Kidney epithelial cell (primary cell): ENCODE measurements at places on chromosomes 5 and 9.

DNA sequence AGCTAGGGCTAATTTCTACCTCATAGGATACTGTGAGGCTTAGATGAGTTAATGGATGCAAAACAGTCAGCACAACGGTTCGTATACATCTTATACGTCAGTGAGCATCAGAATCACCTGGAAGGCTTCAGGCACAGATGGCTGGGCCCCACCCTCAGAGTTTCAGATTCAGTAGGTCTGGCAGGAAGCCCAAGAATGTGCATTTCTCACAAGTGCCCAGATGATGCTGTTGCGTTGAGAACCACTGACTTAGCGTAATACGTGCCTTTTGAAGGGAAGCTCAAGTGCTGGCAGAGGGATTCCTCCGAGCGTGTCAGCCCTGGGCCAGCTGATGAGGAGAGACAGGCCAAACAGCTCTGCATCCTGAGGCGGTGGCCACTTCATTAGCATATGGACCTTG lies 117.1 kb upstream of the WWC1 start:
- DNase-seq = no peak

- no peak for DNase-seq
Observed at GRCh38 chr9:91416096-91416712, 7.4 kb downstream of the NFIL3 start.

- DNase-seq = no peak
Observed at GRCh38 chr9:107547303-107547702, 57.7 kb upstream of the KLF4 start.

DNA sequence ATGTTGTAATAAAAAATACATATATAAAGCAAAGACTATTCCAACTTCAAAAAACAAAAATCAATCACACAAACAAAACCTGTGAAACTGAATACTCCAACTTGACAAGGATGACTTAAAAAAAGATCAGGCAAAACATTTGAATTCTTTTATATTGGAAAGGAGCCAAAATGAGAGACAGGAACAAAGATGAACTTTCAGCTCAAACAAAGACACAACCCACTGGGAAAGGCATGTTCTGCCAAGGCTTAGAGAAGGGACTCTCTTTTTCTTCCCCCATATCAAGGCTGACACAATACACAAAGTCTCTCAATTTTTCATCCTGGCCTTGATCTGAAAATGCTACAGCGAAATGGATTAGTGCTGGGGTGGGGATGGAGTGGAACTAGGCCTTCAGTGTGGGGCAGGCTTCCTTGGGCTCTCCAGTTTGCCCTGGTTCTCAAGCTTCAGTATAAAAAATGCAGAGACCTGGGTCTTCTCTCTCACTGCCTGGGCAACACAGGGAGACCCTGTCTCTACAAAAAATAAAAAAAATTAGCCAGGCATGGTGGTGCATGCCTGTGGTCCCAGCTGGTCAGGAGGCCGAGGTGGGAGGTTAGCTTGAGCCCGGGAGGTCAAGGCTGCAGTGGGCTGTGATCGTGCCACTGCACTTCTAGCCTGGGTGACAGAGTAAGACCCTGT lies 11.6 kb upstream of the FAM169A start:
- DNase-seq = no peak

- no peak for DNase-seq
Observed at GRCh38 chr5:172723508-172723907, 47.5 kb downstream of the DUSP1 start.

GRCh38 chr5:128774605-128775004 lies 190.7 kb upstream of the SLC27A6 start:
- DNase-seq = no peak

- no peak for DNase-seq
Observed at GRCh38 chr9:12955510-12956163, 180.8 kb downstream of the LURAP1L start.

GRCh38 chr5:138230981-138231589 lies 18.0 kb upstream of the CDC23 start:
- no peak for DNase-seq

- DNase-seq = no peak
Observed at GRCh38 chr5:7794823-7795222, 56.1 kb downstream of the CFAP90 start.
